ENCODE measurements at places on chromosomes 12 and 14. TPM values are rescaled to one million over a fixed set of nuclear protein-coding genes. Genes with fewer than 3 reads are reported as not detected.
A peak's percentile ranks its signal among the peaks of the same experiment; 100 is the strongest.

- peaks cover 12% of the 10 kb centered on the region for H3K4me1 ChIP-seq
- no peak overlapping the region for H3K27ac ChIP-seq
- no peak overlapping the region for H3K4me3 ChIP-seq
- DNase-seq, result no peak
- peaks cover 3% of the 10 kb centered on the region for H3K36me3 ChIP-seq
- no peaks in the 10 kb centered on the region for H3K27me3 ChIP-seq
Observed at GRCh38 chr12:27279826-27280225, 35.7 kb downstream of the STK38L start.

KLRD1 gene
- total RNA-seq, result 4.3 TPM

GRCh38 chr14:23347406-23348296 is 5.0 kb downstream of the SLC22A17 start:
- peaks cover 12% of the 10 kb centered on the region for H3K4me1 ChIP-seq
- H3K27me3 ChIP-seq, result peaks cover 11% of the 10 kb centered on the region
- no peak overlapping the region for H3K27ac ChIP-seq
- H3K4me3 ChIP-seq, result no peak overlapping the region
- H3K36me3 ChIP-seq, result no peaks in the 10 kb centered on the region

DNA sequence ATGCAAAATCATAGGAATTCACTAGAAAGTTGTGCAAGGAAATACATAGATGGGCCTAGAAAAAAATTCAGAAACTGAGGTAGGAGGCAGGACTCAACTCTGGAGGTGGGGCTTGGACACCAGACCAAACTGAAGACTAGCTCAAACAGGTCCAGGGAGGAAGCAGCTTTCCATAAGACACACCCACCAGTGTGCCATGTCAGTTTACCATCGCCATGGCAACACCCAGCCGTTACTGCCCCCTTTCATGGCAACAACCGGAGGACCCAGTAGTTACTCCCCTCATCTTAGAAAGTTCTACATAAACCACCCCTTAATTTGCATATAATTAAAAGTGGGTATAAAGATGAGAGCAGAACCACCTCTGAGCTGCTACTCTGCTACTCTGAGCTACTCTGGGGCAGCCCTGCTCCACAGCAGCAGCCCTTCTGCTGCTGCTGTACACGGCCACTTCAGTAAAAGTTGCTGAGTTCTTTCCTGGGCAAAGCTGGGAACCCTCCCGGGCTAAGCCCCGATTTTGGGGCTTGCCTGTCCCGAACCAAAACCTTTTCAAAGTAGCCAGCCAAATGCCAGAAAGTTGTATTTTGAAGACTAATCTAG is 30.8 kb upstream of the NINJ2 start:
- H3K4me3 ChIP-seq, result no peak overlapping the region
- H3K4me1 ChIP-seq, result peaks cover 30% of the 10 kb centered on the region
- no peaks in the 10 kb centered on the region for H3K27me3 ChIP-seq
- peak overlapping the region; percentile 66 for H3K27ac ChIP-seq
- H3K36me3 ChIP-seq, result no peaks in the 10 kb centered on the region

- H3K27me3 ChIP-seq, result no peaks in the 10 kb centered on the region
- no peak overlapping the region for H3K4me3 ChIP-seq
- DNase-seq, result no peak
Observed at GRCh38 chr14:74526854-74527585, 33.5 kb downstream of the ISCA2 start.

- H3K36me3 ChIP-seq, result peaks cover 5% of the 10 kb centered on the region
- DNase-seq, result no peak
- H3K4me1 ChIP-seq, result no peaks in the 10 kb centered on the region
- no peak overlapping the region for H3K27ac ChIP-seq
Observed at GRCh38 chr12:115710104-115710564, 567.4 kb downstream of the MED13L start.

- H3K4me3 ChIP-seq, result peak overlapping the region; percentile 75
- H3K36me3 ChIP-seq, result no peaks in the 10 kb centered on the region
- no peaks in the 10 kb centered on the region for H3K27me3 ChIP-seq
- H3K4me1 ChIP-seq, result peaks cover 26% of the 10 kb centered on the region
- H3K27ac ChIP-seq, result no peak overlapping the region
Observed at GRCh38 chr14:21026988-21027315, 2.1 kb upstream of the NDRG2 start.

IGFBP6 gene
- total RNA-seq, result 0.65 TPM

DNA sequence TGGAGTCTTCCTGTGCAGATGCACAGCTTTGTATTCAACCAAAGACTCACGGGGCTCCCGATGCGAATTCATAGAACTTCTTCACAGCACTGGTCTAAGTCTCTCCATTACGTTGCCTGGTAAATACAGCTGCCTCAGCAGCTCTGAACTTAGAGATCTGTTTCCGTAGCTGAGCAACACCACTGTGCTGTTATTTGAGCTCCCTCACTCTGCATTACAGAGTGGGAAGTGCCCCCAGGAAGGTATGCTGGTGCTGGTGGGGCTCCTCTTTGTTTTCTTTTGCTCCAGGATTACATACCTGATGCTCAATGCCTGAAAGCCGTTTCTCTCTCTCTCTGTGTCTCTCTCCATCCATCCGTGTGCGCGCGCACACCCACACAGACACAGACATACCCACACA is 227.5 kb upstream of the RMST start:
- DNase-seq, result no peak
- no peaks in the 10 kb centered on the region for H3K27me3 ChIP-seq
- no peaks in the 10 kb centered on the region for H3K36me3 ChIP-seq
- no peaks in the 10 kb centered on the region for H3K4me1 ChIP-seq
- H3K27ac ChIP-seq, result no peak overlapping the region
- no peak overlapping the region for H3K4me3 ChIP-seq

DNA sequence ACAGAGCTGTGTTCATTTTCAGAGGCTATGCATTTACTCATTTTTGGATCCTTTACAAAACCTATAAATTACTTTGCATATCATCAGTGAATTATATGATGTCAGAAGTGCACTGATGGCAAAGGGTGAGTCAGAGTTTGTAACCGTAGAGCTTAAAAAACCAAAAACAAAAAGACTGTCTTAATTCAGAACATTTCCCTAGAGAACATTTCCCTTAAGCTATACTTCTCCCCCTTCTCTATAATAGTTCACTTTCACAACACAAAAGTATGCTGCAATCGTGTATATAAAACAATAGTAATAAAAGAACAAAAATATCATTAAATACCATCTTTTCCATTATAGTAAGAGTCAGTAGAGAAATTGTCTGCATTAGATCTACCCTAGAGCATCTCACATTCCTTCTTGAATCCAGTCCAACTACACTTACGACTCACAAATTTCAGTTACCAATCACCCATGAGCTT is 934.9 kb downstream of the LRFN5 start:
- DNase-seq, result no peak
- no peaks in the 10 kb centered on the region for H3K36me3 ChIP-seq
- H3K4me3 ChIP-seq, result no peak overlapping the region
- H3K27me3 ChIP-seq, result no peaks in the 10 kb centered on the region
- no peaks in the 10 kb centered on the region for H3K4me1 ChIP-seq

DNA sequence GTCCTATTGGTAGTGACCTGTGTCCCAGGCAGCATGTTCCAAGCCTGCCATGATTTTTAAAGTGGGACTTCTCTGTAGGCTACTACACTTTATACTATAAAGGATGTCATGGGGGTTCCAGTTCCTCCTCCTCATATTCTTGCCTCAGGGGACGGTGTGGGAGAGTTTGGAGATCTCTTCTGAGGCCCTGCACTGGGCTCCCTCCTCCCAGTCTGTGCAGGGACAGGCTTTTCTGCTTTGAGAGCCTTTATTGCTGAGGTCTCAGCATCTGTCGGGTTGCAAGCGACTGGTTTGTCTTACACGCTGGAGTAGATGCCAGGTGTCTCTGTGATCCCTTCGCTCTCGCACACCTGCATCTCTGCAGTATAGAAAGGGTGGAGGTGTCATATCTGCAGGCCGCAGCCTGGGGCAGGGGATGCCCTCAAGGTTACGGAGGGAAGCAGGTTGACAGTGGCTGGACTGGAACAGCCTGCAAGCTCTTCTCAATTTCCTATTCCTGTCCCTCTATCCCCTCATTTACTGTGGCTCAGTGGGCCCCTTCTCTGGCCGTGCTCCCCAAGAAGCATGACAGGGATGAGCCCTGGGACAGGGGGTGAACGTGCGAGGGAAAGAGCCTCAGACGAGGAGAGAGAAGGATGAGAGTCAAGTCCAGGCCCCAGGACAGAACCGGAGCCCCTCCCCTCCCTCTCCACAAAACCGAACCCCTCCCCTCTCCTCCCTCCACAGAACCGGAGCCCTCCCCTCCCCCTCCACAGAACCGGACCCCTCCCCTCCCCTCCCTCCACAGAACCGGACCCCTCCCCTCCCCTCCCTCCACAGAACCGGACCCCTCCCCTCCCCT is 51.3 kb downstream of the SLC6A12 start:
- no peaks in the 10 kb centered on the region for H3K4me1 ChIP-seq
- no peaks in the 10 kb centered on the region for H3K36me3 ChIP-seq
- H3K27ac ChIP-seq, result peak overlapping the region; percentile 18
- H3K4me3 ChIP-seq, result no peak overlapping the region
- DNase-seq, result no peak
- H3K27me3 ChIP-seq, result peaks cover 11% of the 10 kb centered on the region

DNA sequence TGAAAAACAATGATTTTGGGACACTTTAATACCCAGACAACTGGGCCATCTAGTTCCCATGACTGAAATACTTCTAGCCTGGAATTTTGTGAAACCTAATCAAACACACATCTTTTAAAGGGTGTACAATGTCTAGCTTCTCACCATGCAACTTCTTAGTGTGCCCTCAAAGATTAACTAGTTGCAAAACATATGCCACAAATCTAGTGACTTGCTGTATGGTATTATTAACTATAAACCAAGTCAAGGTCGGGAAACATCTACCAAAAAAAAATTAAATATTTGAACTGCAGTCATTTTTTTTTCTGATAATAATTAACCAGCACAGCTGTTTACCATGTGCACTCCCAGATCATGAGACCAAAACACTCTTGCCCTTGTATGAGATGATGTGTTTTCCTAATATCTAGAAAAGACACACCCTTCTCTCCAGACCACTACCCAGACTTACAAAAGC is 171.8 kb upstream of the FOXN3 start:
- no peaks in the 10 kb centered on the region for H3K27me3 ChIP-seq
- H3K4me3 ChIP-seq, result peak overlapping the region; percentile 1
- peaks cover 80% of the 10 kb centered on the region for H3K4me1 ChIP-seq

Measured in naive thymus-derived CD8-positive, alpha-beta T cell (primary cell).